Urothelium cell line (cell line): ENCODE measurements at places on chromosomes 11 and 22.

DNA sequence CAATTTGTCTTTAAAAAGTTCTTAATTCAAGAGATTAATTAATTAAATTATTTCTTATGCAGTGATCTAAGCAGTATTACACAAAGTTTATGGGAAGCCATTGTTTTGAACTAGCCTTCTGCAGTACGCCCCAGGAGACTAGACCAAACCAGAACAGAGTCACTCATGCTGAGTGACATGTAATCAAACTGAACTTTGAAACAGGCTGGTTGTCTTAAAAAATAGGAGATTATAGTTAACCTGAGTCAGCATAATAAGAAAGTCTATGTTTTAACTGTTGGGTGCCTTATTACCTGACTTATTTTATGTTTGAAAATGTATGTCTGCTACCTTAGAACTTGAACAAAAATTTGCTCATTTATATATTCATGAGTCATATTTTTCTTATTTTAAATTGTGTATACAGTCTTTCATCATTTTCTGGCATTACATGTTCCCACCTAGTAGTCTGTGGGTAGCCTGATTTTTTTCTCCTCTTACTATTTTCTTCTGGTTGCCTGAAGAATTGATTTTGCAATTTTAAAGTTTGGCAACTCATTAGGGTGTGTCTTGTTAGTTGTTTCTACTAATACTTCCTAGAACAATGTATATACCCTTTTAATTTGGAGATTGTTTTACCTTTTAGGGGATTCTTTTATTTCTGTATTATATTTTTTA lies 161.4 kb downstream of the AASDHPPT start:
- no peak for DNase-seq

GRCh38 chr11:69588270-69588669 lies 52.7 kb upstream of the CCND1 start:
- peak; percentile 57 for DNase-seq

DNA sequence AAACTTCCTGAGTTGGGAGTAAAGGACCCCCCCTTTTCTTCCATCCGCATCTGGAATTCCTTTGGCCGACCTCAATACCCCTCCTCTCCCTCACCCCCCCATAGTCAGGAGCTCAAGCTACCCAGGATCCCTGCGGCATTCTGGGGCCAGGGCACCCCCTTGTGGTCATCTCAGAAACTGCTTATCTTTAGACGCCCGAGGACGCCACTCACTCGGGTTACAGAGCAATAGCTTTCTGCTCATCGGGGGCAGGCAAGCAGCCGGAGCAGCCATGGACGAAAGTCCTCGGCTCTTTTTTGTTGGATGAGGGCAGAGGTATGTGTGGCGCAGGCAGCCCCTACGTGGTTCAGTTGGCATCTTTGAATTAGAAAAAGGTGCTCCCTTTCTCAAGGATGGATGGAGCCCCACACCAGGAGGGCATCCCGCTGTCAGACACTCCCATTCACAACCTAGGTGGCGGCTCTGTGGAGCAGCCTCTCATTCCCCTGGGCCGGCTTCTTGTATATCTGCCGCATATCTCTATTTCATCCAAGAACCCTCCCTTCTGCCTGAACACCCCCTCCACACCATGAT lies 2.3 kb downstream of the C1QTNF5 start:
- peak; percentile 78 for DNase-seq

DNA sequence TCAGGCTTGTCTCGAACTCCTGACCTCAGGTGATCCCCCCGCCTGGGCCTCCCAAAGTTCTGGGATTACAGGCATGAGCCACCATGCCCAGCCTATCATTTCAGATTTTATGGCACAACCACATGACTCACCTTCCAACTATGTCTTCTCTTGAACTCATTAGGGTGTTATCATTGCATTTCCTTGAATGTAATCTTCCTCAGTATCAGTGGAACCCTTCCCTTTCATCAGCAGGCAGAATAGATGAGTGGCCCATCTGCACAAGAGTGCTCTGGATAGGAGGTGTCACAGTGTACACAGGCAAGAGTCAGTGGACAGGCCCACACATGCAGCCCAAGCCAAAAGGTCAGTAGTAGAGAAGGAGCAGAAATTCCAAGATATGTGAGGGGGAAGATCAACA lies 29.1 kb upstream of the AQP11 start:
- DNase-seq, result peak; percentile 44

GRCh38 chr22:45645526-45646414 lies 25.9 kb upstream of the ATXN10 start:
- DNase-seq, result peak; percentile 90
